Stimulated activated CD8-positive, alpha-beta memory T cell treated with anti-CD3 and anti-CD28 coated beads, Interleukin-4, amount 100 ng/mL, for 24 hours (primary cell): ENCODE measurements at places on chromosomes 4 and X.
A peak's percentile ranks its signal among the peaks of the same experiment; 100 is the strongest.

DNA sequence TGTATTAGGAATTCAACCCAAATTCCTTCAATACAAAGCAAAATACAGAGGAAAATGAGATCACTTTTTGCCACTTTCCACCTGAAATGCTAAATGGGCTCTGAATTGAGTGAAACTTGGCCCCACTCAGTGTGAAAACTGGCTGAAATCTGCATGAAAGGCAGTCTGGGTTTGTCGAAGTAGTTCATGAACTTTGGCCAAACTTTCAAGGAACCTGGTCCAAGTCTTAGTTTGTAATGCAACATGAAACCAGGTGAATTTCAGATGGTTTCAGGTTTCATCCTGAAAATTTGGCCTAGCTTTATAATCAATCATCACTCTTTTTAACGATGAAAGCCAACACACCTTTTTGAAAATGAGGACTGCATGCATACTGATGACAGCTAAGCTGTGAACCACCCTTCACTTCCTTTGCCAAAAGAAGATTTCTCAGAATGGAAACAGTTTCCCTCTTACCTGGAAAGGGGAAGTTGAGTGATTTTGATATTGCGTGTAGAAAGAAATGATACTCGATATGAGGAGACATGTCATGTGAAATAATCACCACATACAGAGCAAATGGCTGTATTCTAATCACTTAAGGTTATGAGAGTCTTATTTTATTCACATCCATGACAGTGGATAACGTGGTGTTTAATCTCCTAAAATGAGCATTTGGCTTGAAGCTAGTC, 209.9 kb upstream of the ETNPPL start:
- DNase-seq, result no peak

- DNase-seq, result no peak
These were observed 152.4 kb downstream of the TSPAN5 start for GRCh38 chr4:98505992-98506391.

- no peak for DNase-seq
These were observed 609 bp downstream of the REPS2 start for GRCh38 chrX:16946971-16947562.

DNA sequence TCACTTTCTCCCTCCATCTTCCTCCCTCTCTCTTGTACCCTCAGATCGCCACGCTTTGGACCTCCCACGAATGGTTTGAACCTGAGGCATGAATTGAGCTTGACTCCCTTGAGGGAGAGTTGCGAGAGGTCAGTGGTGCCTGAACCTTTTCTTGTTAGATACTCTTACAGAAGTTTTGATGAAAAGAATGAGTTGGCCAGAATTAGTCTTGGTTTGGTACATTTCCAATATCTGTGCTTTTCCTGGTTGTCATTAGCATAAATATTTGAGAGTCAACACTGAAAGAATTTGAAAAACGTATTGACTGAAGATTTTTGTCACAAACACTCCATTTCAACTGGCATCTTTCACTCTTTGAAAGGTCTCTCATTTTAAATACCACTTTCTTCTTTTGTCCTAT, 510.6 kb upstream of the DIPK2B start:
- no peak for DNase-seq

DNA sequence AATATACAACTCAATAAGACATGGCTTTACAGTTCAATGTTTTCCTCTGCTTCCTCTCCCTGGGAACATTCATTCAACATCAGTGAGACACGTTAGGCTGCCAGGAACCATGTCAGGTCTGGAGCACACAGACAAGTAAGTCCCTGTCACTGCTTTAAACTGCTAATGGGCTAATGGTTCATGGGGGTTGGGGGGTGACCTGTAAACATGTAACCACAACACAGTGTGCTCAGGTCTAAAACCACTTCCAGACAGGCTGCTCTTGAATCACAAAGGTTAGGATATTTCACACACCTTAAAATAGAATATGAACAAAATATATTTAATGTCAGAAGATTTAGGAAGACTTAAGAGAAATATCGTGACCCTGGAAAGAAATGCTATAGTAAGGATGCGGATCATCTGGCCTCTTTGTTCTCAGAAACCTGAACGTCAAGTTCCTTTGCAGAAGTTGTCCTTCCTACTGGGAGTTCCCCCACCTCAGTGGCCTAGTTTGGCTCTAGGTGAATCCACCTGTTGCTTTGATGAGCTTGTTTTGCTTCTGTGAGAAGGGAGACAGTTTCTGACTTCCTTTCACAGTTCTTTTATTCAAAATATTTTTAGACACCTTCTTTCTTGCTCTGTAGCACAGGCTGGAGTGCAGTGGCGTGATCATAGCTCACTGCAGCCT, 359.9 kb downstream of the UNC5C start:
- DNase-seq, result no peak

GRCh38 chr4:181219783-181220416, 1023.3 kb upstream of the TENM3 start:
- no peak for DNase-seq

- peak; percentile 26 for DNase-seq
These were observed 254.5 kb upstream of the VEGFC start for GRCh38 chr4:177047070-177047850.

DNA sequence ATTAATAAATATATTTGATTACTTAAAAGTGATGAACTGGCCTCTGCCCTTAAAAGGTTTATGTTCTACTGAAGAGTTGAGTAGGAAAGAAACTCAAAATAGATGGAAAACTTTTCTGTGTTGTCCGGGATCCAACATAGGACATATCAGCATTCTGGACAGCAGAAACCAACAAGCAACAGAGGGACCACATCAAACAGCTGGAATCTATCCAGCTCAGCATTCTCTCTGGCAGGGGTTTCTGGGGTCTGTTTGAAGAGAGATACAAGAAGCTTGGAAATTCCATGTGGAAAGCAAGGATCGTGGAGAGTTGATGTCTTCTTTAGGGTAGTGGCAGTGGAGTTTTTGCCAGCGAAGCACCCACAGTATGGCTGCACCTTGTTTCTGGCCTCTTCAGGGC, 43.6 kb downstream of the ZCCHC12 start:
- DNase-seq, result no peak

GRCh38 chrX:49040376-49040955, 2.7 kb downstream of the TFE3 start:
- no peak for DNase-seq

DNA sequence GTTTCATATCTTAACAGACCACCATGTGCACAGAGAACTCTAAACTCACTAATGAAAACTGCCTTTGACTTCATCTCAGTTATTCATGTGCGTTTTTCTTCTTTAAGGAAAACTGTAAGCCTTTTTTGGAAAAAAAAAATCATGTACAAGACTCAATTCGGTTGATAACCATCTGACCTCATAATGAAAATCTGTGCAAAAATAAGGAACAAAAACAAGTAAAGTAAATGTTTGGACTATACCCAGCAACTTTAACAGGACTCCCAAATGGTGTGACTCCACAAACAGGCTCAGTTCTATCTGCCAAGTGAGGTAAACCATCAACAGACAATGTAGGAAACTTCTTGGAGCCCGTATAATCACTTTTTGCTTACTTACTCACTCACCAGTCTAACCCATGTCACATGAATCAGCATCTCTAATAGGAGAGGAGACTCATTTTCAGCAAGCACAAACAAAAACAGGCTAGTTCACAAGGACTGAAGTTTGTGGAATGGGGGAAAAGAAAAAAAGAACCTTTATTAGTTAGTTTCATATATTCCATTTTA, 9.3 kb downstream of the APOO start:
- DNase-seq, result no peak

DNA sequence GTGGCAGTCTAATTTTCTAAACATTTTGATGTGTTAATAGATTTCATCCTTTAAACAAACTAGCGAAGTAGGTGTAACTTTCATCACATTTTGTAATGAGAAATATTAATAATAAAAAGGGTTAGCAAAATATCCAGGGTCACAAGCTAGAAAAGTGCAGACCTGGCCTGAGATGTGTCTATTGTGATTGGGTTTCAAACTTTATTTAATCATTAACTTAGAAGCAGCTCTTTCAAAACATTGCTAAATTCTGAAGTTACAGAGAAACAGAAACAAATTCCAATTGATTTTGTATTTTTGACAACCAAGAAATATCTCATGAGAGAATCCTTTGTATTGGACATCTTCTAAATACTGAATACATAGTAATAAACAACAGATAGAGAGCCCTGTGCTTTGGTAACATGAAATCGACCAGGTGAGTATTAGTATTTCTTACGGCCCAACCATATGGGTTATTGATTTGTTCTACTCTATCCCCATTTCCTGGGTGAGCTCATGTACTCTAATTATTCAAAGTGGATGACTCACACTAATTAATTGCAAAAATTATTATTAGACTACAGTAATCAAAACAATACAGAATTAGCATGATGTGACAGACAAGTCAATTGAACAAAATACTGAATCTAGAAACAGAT, 1093.8 kb upstream of the AGA start:
- no peak for DNase-seq

DNA sequence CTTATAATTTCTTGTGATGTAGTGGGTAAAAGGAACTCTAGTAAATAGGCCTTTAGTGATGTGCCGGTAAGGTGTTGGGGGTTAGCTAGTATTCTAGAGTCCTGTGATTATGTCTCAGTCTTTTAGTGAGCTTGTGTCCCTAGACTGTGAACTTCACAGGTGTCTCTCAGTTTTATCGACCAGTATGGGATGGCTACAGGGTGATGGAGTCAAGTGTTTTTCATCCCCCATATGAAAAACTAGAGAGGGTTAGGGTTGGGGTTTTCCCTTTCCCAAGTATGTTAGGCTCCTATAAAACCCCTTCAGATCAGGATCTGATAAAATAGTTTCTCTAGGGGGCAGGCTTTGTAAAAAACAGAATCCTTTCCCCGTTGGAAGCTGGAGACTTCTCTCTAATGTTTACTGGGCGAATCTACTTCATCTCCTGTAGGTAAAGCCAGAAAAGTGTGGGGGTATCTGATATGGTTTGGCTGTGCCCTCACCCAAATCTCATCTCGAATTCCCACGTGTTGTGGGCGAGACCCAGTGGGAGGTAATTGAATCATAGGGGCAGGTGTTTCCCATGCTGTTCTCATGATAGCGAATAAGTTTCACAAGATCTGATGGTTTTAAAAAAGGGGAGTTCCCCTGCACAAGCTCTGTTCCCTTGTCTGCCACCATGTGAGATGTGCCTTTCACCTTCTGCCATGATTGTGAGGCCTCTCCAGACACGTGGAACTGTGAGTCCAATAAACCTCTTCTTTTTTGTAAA, 120.8 kb downstream of the DTHD1 start:
- no peak for DNase-seq

DNA sequence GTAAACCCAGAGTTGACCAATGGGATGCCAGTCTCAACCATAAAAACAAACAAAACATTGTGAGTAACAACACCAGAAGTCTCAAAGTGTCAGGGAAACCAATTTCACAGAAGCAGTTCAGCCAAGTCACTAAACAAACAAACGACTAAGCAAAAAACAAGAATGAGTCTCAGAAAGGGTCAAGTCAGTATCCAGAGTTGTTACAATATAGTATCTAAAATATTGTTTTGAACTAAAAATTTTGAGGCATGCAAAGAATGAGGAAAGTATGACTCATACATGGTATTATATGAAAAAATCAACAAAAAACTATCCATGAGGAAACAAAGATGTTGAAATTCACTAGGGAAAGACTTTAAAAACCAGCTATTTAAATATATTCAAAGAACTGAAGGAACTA, 70.6 kb downstream of the AR start:
- no peak for DNase-seq

DNA sequence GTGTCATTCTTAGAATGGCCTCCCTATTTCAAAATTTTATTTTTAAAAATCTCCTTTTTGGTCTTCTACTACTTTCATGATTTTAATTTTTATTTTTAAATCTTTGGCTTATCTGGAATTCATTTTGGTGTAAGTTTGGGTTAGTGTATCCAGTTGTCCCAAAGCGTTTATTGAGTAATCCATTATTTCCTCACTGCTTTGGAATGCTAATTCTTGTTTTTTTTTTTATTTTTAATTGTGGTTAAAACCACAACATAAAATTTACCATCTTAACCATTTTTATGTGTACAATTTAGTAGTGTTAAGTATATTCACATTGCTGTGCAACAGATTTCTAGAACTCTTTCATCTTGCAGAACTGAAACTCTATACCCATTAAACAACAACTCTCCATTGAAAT, 8.7 kb downstream of the CITED1 start:
- DNase-seq, result no peak

DNA sequence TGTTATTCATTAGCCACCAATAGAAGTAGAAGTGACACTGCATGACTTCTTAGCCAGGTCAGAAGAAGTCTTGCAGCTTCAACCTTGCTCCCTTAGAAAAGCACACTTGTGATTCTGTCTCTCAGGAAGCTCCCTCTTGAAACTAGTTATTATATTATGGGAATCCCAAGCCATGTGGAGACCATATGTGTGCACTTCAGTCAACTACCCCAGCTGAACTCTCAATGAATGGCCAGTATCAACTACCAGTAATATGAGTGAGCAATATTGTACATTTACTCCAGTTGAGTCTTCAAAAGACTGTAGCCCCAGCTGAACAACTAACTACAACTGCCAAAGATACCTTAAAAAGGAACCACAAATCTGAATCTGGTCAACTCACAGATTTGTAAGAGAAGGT, 77.1 kb upstream of the GABRA3 start:
- DNase-seq, result no peak

GRCh38 chr4:84091266-84091665, 407.8 kb downstream of the NKX6-1 start:
- DNase-seq, result no peak

- DNase-seq, result no peak
These were observed 409.2 kb downstream of the TLL1 start for GRCh38 chr4:166282081-166282770.

GRCh38 chr4:186351668-186352194, 85.7 kb downstream of the F11 start:
- DNase-seq, result no peak

- DNase-seq, result no peak
These were observed 66.1 kb downstream of the HADH start for GRCh38 chr4:108055787-108056186.
